ENCODE measurements at places on chromosomes 6 and 20.

GRCh38 chr6:41342241-41342640 is 6.8 kb downstream of the NCR2 start:
- DNase-seq, result no peak

DNA sequence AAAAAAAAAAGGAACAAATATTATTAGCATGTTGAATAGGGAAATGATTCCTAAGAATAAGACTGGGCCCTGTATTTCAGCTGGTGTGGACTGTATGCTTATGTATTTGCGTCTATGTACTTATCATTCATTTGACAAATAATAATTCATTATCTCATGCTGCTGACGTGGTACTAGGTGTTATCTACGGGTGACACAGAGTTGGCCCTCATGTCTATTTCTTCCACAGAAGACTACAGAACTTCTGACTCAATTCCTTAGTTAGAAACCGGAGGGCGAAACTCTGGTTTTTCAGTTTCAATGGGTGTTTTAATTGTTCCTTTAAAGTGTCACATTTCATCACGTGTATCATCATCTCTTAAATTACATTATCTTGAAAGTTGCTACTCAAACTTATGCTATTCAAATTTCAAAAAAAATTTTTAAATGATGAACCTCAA is 305.9 kb downstream of the CLIC5 start:
- no peak for DNase-seq

GRCh38 chr6:139531148-139532115 is 157.0 kb upstream of the CITED2 start:
- DNase-seq, result peak; percentile 68

DNA sequence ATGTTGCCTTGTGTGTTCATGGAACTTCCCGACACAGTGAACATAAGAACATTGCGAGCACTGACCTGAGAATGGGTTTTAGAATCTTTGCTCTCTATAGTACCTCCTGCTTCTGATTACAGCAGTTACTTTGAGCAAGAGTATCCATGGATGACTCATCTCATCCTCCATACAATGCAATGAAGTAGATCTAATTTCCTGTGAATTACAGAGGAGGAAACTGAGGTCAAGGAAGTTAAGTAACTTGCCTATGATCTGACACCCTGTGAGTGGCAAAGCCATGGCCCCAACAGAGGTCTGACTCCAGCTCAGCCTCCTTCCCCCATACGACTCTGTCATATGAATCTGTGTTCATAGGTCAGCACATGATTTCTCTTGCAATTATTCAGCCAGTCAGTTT is 518.1 kb downstream of the TFAP2A start:
- no peak for DNase-seq

DNA sequence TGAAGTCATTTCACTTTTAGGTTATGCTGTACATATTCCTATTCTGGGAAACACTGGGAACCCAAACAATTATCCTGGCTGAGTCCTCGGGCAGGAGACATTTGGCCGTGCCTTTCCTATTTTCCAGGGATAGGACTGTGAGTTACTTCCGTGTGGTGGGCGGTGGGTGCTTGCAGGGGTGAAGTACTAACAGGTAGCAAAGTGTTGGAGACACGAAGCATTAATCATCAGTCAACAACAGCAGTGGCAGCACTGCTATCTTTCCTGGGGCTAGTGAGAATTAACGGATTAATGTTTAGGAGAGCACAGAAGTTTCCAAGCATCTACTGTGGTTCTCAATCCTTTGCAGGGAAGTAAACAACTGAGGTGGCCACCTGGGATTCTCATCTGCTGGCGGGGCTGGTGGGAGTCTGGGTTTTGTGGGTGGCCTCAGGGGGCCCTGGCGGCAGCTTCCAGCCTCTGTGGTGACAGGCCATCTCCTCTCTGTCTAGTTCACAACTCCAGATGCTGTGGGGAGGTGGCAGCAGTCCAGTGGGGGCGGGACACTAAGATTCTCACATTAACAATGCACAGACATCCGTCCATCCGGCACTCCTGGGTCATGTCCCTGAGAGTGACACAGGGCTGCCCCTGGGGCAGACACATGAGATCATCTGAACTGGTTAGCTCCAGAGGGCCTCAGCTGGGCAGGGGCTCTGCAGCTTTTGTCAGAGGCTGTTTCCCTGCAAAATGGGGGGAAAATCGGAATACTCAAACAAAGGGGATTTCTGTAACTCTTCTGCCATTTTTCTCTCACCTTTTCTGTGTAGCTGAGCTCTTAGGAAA is 90.9 kb downstream of the GJA10 start:
- peak; percentile 77 for DNase-seq

DNA sequence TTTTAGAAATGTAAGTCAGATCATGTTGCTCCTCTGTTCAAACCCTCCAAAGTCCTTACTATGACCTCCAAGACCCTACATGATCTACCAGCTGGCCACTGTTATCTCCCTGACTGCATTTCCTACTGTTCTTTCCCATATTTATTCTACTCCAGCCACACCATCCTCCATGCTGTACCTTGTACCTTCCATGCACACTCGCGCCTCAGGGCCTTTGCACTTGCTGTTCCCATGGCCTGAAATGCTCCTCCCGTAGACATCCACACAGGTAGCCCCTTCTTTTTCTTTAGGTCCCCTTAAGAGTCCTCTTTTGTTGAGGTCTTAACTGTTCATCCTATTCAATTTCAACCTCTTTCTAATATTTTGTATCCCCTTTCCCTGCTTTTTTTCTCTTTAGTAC is 47.0 kb downstream of the HEBP2 start:
- no peak for DNase-seq

GRCh38 chr20:45055056-45055455 is 45.9 kb downstream of the KCNS1 start:
- no peak for DNase-seq

DNA sequence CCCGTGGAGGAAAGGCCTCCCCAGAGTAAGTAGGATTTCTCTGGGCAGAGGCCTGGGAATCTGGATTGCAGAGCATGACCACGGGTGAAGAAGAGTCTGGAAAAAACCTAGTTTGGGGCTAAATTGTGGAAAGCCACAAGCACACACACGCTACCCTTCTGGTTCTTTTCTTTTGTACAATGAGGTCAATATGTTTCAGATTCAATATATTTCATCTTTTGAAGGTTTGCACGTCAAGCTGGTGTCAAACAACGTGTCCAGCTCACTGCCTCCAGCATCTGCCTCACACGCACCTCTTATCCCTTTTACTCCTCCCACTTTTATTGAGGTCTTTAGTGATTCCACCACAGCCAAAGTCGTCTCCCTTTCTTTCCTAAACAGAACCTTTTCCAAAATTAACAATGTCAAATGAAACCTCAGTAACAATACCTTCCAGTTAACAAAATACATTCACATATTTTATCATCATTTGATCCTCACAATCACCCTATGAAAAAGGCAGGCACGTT is 773 bp upstream of the EPB41L2 start:
- no peak for DNase-seq

DNA sequence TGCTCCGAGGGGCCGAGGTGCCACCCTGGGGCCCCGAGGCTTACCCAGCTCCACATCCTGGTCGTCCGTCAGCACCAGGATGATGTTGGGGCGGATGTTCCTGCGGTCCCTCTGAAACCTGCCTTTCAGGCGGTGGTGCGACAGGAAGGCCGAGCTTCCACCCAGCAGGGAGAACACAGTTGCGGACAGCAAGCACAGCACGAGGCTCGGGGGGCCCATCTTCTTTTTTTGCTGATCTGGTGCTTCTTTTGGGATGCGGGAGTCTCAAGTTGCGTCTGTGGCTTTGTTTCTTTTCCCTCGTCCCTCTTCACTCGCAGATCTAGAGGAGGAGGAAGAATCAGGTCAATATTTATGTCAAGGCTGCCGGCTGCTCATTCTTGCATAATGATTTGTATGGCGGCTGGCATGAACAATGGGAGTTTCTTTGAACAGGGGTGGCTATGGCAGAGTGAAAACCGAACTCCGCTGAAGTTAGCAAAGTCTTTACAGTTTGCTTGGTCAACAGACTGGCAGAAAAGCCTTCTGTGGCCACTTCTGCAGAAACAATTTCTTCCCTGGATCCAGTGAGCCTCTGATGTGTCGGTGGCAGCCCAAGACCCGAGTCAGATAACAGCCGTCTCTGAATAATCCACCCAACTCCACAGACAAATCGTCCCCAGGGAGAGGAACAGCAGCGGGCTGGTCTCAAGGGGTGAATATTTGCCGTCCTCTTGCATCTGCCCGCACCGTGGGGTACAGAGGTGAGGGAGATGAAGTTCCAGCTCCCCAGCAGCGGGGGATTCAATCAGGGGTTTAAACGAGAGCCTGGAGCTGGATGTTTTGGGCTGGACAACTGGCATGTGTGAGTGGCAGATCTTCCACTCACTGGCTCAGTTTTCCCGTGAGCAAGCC is 27.9 kb downstream of the SULF2 start:
- DNase-seq, result no peak

DNA sequence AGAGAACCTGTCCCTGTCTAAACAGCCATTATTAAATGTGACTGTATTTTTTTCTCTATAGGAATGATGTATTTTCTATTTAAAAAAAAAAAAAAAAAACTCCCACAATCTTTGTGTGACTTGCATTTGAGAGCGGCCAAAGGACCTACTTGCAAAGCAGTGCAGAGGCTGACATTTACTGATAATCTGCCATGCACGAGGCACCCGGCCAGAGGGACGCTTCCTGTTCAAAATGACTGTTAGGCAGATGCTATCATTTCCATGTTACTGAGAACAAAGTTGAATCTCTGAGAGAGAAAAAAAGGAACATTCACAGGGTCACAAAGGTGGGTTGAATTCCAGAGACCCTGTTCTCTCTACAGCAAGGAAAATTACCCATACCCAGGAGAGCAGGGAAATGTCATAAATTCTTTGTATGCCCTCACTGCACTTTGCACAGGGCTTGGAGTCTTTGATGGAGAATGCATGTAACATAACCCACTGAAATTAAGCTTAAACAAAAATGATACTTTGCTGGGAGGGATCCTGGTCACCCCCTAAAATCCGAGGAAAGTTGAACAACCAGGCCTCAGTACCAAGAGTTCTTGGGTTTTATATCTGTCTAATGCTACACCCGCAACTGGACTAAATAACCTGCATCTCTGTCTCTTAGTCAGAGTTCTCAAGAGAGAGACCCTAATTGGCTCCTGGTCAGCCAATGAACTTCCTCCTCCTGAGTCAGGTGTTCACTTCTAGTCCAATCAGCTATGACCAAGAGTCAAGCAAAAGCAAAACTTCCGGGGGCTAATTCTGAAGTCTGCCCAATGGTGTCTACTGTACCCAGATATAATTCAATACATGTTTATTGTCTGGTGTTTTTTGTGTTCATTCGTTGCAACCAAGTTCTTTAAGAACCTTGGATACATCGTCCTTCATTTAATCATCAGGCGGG is 61.2 kb downstream of the GCLC start:
- no peak for DNase-seq

GRCh38 chr6:167524261-167525111 is 199.6 kb downstream of the TTLL2 start:
- no peak for DNase-seq

- DNase-seq, result no peak
Measured at GRCh38 chr6:46273911-46274310, 103.1 kb upstream of the ENPP5 start.
